Caco-2 (cell line): ENCODE measurements at places on chromosomes 4 and X.

- no peak for DNase-seq
Measured at GRCh38 chrX:153827016-153827415, 3.3 kb downstream of the PDZD4 start.

- no peak for DNase-seq
Measured at GRCh38 chr4:159607809-159608208, 504.9 kb downstream of the RAPGEF2 start.

DNA sequence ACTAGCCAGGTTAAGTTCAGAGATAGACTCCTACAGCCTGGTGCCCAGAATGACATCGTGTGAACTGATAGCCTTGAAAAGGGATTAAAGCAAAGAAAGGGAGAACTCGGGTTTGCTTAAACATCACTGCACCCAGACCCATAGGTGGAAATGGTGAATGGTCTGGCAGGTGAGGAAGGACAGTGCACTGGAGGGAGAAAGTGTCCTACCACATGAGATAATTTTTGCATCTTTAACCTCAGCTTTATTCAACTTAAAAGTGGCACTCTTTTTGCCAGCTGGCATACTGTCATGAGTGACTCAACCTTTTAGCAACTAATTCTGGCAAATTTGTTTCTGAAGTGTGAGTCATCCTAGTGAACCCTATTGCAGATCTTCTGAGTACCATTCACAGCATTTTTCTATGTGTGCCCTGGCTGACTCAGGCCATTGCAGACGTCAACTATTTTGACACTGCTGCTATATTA is 53.0 kb upstream of the DAPP1 start:
- no peak for DNase-seq

DNA sequence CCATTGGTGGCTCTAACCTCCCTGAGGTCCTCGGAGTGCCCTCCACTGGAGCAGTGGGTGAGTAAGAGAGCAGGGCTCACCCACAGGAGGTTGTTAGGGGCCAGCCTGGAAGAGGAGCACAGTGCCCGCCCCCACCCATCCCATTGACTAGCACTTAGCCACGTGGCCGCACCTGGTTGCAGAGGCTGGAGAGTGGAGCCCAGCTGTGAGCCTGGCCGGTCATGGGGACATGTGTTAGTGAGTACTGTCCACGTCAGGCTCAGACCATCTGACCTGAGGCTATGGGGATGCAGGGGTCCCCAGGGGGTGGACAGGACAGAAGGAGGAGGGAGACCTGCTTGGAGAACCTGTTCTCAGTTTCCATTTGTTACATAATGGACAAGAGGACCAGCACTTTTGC is 1.4 kb upstream of the MAN2B2 start:
- no peak for DNase-seq

DNA sequence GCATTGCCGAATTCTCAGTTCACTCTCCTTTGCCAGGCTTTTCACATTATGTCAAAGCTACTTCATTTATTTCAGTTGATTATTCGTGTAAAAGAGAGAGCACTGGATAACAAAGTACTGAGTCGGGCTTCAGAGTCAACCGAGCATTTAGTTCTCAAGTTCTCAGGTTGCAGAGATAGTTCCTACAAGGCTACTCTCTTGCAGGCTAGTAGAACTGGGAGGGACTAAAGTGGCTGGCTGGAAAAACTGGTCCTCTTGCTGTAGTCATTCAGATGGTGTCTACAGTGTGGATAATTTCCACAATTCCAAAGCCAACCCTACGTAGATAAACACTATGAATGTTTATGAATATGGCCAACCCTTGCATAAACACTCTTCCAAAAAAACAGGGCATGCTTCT is 4.6 kb upstream of the CCNG2 start:
- no peak for DNase-seq

- DNase-seq = no peak
Measured at GRCh38 chr4:41546638-41547037, 8.7 kb downstream of the LIMCH1 start.

DNA sequence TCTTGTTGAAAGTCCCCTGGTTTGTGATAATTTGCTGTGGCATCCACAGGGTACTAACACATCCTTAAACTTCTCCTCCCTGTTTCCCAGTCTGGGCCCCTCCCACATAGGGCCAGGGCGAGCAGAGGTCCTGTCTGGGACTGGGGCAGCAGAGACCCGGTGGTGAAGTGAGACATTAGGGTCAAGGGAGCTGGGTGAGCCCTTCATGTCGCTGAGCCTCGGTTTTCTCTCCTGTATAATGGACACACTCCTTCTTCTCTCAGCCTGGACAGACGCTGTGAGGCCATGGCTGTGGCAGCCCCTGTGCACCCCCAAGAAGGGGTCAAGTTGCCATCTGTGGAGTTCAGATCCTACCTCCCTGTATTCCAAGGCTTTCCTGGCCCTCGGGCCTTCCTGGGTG is 33.0 kb upstream of the HMX1 start:
- DNase-seq = no peak

DNA sequence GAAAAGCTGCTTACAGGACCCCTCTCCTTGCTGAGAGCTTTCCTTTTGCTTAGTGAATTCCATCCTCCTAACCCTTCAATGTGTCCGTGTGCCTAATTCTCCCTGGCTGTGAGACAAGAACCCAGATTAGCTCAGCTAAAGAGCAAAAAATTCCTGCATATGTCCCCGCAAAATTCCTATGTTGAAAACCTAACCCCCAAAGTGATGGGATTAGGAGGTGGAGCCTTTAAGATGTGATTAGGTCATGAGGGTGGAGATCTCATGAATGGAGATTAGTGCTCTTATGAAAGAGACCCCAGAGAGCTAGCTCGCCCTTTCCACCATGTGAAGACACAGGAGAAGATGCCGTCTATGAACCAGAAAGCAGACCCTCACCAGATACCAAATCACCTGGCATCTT is 503.0 kb upstream of the DIAPH2 start:
- DNase-seq = no peak

GRCh38 chr4:162157241-162157640 is 6.6 kb downstream of the FSTL5 start:
- no peak for DNase-seq

DNA sequence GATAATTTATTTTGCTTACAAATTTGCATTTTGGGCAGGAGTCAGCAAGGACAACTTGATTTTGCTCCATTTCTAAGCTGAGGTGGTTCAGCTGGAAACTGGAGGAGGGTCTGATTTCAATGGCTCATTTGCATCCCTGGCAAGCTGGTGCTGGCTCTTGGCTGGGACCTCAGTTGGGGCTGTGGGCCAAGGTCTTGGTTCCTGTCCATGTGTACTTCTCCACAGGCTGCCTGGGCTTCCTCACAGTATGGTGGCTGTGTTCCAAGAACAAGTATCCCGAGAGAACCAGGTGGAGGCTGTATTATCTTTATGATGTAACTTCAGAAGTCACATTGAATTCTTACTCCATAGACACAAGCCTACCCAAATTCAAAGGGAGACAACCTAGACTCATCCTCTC is 77.0 kb upstream of the STX18 start:
- no peak for DNase-seq

DNA sequence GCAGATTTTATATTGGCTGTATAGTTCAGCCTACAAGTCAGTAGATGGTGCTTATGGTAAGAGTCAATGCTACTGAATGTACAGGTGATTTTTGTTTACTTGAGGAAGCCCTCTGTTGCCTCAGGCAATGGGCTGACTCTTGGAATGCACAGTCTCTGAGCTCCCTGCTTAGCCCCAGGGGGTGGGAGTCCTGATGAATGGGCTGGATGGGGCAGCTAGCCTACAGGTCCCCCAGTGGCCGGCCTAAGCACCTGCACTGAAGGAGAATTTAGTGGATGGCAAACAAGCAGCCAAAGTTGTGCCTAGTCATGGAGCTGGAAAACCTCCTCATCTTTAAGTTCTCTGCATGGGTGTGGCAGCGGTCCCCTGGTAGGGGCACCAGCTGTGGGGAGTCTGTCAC is 101.8 kb upstream of the CXorf51B start:
- DNase-seq = no peak

DNA sequence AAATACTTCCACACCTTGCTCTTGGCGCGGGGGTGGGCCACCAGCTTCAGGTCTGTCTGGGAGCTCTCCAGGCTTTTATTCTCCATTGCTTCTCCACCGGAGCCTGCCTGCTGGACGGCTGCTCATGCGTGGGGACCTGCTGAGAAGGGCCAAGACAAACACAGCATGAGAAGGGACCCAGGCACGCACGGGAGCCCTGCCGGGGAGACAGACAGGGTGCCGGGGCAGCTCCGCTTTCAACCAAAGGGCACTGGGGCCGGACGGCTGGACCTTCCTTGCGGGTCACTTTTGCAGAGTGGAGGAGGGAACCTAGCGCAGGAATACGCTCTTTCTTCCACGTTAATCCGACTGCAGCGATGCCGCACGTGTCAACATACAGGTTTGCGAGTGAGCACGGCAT is 10.1 kb downstream of the DHRSX start:
- DNase-seq = no peak

GRCh38 chr4:84597450-84597849 is 14.5 kb downstream of the CDS1 start:
- no peak for DNase-seq

- DNase-seq = no peak
Measured at GRCh38 chr4:21628916-21629610, 319.5 kb downstream of the KCNIP4 start.

DNA sequence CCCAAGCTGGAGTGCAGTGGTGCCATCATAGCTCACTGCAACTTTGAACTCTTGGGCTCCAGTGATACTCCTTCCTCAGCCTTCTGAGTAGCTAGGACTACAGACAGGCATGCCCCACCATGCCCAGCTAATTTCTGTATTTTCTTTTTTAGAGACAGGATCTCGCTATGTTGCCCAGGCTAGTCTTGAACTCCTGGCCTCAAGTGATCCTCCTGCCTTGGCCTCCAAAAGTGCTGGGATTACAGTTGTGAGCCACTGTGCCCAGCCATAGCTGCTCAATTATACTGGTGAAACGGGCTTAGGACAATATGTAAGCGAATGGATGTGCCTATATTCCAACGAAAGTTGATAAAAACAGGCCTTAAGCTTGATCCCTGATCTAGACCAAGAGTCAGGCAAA is 13.1 kb downstream of the CASP3 start:
- DNase-seq = no peak
